ENCODE measurements at places on chromosomes 5 and 9.

DNA sequence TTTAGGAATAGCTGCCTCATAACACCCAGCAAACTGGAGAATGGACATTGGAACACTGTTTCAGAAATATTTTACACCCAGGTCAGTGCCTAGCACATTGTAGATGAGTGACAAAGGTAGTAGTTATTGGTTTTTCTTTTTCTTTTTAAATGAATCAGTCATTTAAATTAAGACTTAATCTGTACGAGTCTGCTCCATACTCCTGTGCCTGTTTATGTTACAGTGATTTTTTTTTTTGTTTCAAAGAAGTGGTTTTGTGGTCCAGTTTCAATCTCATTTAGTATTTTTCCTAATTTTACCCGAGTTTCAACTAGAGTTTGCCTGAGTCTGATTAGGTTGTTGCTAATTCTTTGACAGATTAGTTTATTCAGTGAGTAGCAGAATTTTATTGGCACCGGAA is 16.2 kb downstream of the LMNB1 start:
- no peak for DNase-seq

DNA sequence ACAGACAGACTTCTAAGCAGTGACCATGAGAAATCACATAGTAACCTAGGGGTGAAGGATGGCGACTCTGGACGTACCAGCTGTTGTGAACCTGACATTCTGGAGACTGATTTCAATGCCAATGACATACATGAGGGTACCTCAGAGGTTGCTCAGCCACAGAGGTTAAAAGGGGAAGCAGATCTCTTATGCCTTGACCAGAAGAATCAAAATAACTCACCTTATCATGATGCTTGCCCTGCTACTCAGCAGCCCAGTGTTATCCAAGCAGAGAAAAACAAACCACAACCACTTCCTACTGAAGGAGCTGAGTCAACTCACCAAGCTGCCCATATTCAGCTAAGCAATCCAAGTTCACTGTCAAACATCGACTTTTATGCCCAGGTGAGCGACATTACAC is 38.0 kb upstream of the CCDC152 start:
- DNase-seq, result no peak

DNA sequence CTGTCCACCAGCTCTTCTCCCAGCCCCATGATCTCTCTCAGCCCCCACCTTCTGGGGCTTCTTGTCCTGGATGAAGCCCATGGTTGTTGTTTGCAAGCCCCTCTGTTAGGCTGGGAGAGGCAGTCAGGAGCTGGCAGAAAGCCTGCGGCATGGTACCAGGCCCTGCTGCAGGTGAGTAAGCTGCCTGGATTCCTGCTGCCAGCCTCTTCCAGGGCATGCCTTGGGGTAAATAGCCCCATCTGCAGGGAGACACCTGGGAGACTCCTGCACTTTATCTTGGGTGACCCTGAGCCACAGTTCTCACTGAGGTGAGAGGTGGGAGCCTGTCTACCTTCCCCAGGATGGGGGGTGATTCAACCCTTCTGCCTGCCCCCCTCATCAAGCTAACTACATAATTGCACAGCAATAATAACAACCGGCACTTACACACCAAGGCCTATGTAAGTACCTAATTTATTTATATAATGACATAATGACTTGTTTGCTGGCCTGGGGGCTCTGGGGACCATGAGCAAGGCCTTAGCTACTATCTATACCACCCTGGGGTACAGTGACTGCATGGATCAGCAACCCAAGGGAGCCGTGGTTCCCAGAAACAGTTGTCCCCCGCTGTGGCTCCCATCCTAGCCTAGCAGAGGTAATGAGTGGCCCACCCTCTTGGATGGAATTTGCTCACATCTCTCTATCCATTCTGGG is 116.0 kb downstream of the PSD2 start:
- no peak for DNase-seq

GRCh38 chr5:171484460-171484899 is 65.0 kb downstream of the FGF18 start:
- no peak for DNase-seq

DNA sequence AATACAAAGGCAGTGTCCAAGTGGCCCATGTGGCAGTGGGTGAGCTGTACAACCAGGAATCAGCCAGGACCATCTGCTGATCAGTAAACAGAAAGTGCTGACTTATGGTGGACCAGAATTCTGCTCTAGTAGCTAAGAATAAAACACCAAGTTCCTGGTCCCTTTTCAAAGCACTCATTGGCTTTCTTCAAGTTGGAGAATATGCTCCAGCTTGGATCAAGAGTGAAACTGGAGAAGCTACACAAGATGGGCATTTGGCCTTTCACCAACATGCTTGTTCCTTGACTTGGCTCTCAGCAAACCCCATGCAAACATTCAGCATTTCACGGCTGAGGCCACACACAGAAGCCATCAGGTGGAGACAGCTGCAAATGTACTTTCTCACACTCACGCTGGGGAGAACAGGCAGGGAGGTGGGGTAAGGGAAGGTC is 32.1 kb downstream of the MARCHF3 start:
- DNase-seq, result no peak

- no peak for DNase-seq
These were observed 152.1 kb downstream of the FSTL4 start for GRCh38 chr5:133460172-133460758.

- no peak for DNase-seq
These were observed 41.3 kb downstream of the ZNF366 start for GRCh38 chr5:72465601-72466563.

GRCh38 chr9:135309763-135310125 is 169.8 kb upstream of the PPP1R26 start:
- no peak for DNase-seq

GRCh38 chr5:25944786-25945185 is 1093.6 kb downstream of the CDH9 start:
- DNase-seq, result no peak

GRCh38 chr5:56815658-56816545 is 553 bp downstream of the MAP3K1 start:
- DNase-seq, result peak; percentile 27

DNA sequence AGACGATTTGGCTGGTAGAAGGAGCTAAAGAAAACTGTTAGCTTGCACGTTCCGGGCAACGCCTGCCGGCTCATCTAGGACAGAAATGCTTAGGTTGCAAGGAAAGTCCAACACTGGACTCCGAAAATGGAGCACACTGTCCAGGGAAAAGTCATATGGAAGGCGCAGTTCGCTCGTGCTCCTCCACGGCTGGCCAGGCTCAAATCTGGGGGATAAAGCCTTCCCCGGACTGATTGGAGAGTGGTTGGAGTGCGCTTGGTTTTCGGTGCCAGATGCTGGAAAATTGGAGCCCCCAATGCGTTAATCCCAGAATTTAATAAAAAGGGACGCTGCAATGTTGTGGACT is 955 bp downstream of the CDH6 start:
- no peak for DNase-seq

GRCh38 chr5:168156170-168156569 is 135.3 kb upstream of the WWC1 start:
- no peak for DNase-seq

DNA sequence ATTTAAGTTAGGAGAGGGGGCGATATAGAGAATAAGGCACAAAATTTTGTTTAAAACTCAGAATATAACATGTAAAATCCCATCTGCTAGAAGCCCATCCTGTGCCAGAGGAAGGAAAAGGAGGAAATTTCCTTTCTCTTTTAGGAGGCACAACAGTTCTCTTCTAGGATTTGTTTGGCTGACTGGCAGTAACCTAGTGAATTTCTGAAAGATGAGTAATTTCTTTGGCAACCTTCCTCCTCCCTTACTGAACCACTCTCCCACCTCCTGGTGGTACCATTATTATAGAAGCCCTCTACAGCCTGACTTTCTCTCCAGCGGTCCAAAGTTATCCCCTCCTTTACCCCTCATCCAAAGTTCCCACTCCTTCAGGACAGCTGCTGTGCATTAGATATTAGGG is 18.3 kb downstream of the MOCS2 start:
- DNase-seq, result no peak

- DNase-seq, result no peak
These were observed 101.6 kb downstream of the RFK start for GRCh38 chr9:76292658-76293057.

DNA sequence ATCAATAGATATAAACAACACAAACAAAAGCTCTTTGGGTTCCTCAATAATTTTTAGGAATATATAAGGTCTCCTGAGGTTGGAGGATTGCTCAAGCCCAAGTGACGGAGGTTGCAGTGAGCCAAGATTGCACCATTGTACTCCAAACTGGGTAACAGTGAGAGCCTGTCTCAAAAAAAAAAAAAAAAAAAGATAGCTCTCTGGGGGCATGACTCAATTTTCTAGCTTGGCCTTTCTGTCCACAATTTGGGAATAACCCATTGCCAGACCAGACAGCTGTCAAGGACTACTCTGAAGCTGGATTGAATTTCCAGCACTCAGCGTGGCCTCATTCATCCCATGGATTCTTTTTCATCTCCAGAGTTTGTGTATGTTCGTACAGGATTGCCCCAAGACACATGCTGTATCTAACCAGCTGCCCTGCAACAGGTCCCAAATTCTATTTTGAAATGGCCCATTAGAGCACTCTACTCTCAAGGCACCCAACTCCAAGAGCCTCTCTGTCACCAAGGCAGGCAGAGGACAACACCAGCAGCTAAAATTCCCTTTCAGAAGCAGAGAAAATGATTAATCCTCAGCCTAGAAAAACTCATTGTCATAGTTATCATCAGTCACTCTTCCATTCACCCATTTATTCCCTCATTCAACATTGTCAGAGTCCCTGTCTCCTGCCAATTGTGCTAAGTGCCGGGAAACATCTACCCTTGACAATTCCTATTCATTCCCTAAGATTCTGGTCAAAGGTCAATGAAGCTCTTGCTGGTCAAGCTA is 8.7 kb downstream of the FAM193B start:
- DNase-seq, result no peak

DNA sequence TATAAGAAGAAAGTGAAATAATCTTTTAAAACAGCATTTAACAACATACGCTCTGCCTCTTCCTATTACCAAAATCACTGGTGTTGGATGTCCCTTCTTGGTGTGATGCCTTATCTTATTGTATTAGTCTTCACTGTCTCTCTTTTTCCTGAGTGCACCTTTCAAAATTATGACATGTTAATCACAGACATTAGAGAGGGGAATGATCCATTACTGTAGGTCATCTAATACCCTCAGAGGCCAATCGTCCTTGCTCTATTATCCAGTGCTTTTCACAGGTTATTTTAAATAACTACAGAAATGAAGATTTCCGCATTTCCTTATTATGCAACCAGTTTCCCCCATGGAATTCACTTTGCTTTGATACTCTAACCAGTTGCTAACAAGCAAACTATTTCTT is 1292.7 kb downstream of the MAT2B start:
- no peak for DNase-seq

GRCh38 chr9:87035879-87036278 is 88.6 kb upstream of the GAS1 start:
- no peak for DNase-seq

DNA sequence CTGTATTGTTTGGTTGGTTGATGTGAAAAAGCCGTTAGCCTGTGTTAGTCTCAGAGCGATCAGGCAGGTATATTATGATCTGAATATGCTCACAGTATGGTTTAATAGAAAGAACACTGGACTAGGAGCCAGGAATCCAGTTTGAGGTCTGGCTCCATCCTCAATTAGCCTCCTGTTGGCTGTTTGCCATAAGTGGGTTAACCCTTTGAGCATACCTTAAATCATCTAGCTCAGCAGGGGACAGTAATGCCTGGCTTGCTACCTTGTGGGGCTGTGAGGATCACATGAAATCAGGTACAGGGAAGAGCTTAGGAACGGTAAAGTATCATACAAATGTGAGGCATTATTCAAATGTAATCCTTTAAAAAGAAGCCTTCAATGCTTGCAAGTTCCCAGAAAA is 104.7 kb downstream of the CMYA5 start:
- DNase-seq, result no peak

GRCh38 chr9:97529363-97530076 is 28.1 kb downstream of the TMOD1 start:
- no peak for DNase-seq

- DNase-seq, result no peak
These were observed 56.8 kb downstream of the FEM1C start for GRCh38 chr5:115487756-115488155.

GRCh38 chr5:123659011-123659410 is 147.0 kb downstream of the CSNK1G3 start:
- DNase-seq, result no peak

GRCh38 chr5:170497311-170498038 is 6.3 kb upstream of the KCNIP1 start:
- no peak for DNase-seq

DNA sequence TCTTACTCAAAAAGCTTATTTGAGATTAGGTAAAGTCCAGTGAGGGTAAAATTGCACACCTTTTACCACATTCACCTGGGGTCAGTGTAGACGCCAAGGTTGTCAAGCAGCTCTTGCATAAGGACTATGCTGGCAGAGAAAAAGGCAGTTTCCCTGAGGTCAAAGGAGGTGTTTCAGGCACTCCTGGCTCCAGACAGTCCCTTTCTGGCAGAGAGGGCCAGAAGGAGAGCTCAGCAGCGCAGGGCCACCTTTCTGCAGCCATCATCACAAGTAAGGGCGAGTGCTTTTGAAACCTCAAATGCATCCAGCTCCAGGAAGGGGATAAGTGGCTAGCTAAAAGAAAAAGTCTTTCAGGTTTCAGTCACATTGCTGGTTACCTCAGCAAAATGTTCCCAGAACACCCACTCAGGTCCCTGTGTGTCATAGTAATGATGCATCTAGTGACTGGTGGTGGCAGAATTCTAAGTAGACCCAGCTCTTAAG is 16.7 kb upstream of the IL13 start:
- no peak for DNase-seq

DNA sequence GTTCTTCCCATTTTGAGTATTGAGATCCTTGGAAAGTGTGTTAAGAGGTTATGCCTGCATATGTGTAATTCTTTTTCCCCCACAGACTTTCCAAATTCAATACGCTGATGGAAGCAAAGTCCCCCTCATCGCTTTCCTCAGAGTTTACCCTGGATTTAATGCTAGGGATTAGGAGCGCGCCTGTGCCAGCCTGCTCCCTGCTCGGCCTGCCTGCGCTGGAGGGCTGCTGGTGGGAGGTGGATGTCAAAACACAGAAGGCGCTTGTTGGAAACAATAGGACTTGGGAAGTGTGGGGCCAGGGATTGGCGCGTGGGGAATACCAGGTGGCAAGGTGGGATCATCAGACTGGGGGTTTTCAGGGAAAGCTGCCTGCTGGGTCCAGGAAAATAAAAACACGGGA is 39.8 kb upstream of the PTCH1 start:
- no peak for DNase-seq

DNA sequence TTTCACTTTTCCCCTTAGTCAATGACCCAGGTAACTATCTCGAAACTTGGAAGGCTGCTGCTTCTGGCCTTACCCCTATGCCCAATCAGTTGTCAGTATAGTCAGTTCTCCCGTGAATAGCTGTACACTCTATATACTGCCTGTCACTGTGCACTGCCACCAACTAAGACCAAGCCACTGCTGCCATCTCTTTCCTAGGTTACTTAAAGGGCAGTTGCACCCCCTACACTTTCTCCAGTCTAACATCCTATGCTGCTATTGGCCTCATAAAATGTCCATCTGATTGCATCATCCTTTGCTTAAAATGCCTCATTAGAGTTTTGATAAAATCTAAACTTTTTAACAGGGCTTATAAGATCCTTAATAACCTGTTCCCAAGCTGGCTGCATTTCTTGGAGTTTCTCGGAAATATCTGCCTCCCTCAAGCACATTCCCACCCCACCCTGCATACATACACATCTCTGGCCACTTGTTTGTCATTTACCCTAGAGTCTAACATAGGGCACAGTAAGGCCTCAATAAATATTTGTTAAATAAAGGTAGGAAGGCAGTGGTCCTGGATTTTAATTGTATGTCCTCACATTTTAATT is 32.8 kb upstream of the TNFAIP8 start:
- no peak for DNase-seq
